ENCODE measurements at places on chromosomes 4 and X. TPM values are rescaled to one million over a fixed set of nuclear protein-coding genes. Genes with fewer than 3 reads are reported as not detected.

The HELT gene
- not detected for total RNA-seq

The DSPP gene
- total RNA-seq, result not detected

The CENPVL2 gene
- not detected for total RNA-seq

The LIN54 gene
- 10.5 TPM for total RNA-seq

The AMOT gene
- 2.4 TPM for total RNA-seq

The PCDH11X gene
- total RNA-seq, result not detected

The ADH1A gene
- not detected for total RNA-seq

The ZNF157 gene
- not detected for total RNA-seq

The CXCL3 gene
- 0.94 TPM for total RNA-seq

The ACE2 gene
- not detected for total RNA-seq

The RPA4 gene
- total RNA-seq, result 1.3 TPM

The SOWAHB gene
- under 0.01 TPM for total RNA-seq

The STATH gene
- total RNA-seq, result not detected

The UVSSA gene
- 3.1 TPM for total RNA-seq

The GPC3 gene
- not detected for total RNA-seq

The UGT2B7 gene
- total RNA-seq, result not detected

The COL25A1 gene
- 4.6 TPM for total RNA-seq

The TIMM8A gene
- total RNA-seq, result 4.0 TPM

The SERTM2 gene
- not detected for total RNA-seq

The FGF5 gene
- 1.7 TPM for total RNA-seq

The PAGE1 gene
- total RNA-seq, result not detected

The VEGFD gene
- total RNA-seq, result 0.09 TPM

The LINC00632 gene
- total RNA-seq, result 1.1 TPM

The SH3RF1 gene
- total RNA-seq, result 17.4 TPM

The PF4V1 gene
- not detected for total RNA-seq

The RHOXF1 gene
- not detected for total RNA-seq

The MAGEA4 gene
- not detected for total RNA-seq

Measured in endothelial cell of coronary artery (primary cell).